ENCODE measurements at places on chromosomes 1 and 21.
A peak's percentile ranks its signal among the peaks of the same experiment; 100 is the strongest.

GRCh38 chr1:234533975-234534876, 55.2 kb upstream of the TARBP1 start:
- DNase-seq = no peak

- DNase-seq = no peak
Observed at GRCh38 chr1:24923485-24924113, 6.5 kb downstream of the RUNX3 start.

- DNase-seq = no peak
Observed at GRCh38 chr1:43936431-43937151, 3.0 kb downstream of the ARTN start.

GRCh38 chr1:78284354-78284753, 206.4 kb upstream of the PTGFR start:
- DNase-seq = no peak

GRCh38 chr1:6966326-6966725, 181.1 kb downstream of the CAMTA1 start:
- no peak for DNase-seq

DNA sequence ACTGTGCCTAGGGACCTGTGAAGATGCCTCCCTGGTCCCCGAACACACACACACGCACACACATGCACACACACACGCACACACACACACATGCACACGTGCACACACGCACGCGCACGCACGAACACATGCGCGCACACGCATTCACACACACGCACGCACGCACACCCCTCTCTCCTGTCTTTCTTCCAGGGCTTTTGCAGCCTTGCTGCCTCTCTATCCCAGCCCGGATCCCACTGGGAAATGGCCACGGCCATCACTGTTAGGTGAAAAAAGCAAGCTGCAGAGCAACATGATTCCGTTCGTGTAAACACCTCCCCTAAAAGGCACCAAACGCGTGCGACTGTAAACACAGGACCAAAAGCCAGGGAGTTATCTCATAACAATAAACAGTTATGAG, 39.7 kb downstream of the NKAIN1 start:
- DNase-seq = no peak

DNA sequence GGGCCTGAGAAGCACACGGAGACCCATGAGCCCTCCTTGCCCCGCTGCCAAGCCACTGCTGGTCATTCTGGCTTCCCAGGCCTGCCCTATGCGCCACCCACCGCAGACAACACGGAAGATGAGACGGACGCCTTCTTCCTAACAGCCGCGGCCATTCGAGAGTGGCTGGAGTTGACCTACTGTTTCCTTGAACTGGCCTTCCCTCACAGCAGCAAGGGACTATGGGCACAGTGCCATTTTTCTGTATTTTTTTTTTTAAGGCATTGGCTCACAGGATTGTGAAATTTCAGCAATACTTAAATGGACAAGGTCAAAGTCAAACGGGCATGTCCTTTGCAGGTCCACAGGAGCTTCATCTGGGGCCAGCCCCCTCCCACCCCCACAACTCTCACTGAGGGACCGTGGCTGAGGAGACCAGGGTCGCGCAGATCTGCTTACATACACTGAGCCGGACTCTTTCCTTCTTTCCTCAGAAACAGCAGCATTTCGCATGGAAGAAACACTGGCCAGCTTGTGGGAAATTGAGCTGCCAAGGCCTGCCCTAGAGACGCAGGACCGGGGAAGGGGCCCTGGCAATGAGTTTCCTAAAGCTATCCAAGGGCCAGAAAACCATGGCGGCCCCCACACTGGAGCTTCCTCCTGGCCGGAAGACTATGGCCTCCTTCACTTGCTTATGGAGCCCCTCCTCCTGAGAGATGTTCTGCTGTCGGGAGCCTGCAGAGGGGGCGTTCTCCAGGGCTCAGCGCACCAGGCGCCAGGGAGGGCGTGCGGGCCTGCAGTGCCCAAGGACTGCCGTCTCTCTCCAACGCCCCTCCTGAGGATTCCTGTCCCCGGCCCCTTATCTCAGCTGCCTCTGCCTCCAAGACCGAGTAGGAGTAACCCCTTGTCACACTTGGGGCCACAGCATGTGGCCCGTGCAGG, 98.9 kb downstream of the PGBD5 start:
- DNase-seq = no peak

GRCh38 chr1:48016515-48016914, 19.3 kb upstream of the TRABD2B start:
- no peak for DNase-seq

- no peak for DNase-seq
Observed at GRCh38 chr1:223844787-223845036, 1.0 kb downstream of the TP53BP2 start.

DNA sequence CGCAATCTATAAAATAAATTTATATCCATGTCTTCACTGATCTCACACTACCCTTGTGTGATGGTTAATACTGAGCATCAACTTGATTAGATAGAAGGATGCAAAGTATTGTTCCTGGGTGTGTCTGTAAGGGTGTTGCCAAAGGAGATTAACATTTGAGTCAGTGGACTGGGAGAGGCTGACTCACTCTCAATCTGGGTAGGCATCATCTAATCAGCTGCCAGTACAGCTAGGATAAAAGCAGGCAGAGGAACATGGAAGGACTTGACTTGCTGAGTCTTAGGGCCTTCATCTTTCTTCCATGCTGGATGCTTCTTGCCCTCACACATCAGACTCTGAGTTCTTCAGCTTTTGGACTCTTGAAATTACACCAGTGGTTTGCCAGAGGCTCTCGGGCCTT, 615.4 kb downstream of the AGBL4 start:
- no peak for DNase-seq

- DNase-seq = no peak
Observed at GRCh38 chr1:43069461-43070050, 102.5 kb downstream of the EBNA1BP2 start.

DNA sequence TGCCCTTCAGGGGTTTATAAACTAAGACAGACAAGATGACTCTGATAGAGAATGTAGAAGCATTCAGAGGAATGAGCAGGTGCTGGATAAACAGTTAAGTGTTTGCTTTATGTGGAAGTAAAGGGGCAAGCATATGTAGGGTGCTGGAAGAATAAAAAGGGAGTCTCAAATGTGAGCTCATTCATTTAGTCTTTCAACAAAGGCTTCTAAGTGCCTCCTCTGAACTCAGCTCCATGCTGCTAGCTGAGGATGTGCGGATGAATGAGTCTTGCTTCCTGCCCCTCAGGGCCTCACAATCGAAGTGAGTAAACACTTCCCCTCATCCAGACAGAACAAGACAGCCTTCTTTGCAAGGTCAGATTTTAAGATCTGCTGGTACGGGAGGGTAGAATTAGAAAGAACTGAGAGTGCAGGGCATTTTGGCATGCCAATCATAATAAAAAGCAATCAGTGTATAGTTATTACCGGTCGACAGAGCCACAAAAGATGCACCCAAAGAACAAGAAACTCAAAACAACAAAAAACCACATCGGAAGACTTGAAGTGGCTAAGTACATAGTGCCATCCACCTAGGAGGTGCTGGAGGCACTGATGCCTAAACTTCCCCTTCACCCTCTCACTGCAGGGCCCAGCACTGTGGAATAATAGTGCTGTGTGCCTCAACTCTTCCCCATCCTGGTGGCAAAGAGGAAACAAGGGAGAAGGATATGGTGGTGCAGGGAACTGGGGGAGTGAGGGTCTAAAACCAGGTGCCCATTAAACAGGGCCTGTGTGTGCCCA, 69.8 kb downstream of the TNR start:
- no peak for DNase-seq

- DNase-seq = peak; percentile 60
Observed at GRCh38 chr1:180116964-180117763, 37.5 kb upstream of the QSOX1 start.

DNA sequence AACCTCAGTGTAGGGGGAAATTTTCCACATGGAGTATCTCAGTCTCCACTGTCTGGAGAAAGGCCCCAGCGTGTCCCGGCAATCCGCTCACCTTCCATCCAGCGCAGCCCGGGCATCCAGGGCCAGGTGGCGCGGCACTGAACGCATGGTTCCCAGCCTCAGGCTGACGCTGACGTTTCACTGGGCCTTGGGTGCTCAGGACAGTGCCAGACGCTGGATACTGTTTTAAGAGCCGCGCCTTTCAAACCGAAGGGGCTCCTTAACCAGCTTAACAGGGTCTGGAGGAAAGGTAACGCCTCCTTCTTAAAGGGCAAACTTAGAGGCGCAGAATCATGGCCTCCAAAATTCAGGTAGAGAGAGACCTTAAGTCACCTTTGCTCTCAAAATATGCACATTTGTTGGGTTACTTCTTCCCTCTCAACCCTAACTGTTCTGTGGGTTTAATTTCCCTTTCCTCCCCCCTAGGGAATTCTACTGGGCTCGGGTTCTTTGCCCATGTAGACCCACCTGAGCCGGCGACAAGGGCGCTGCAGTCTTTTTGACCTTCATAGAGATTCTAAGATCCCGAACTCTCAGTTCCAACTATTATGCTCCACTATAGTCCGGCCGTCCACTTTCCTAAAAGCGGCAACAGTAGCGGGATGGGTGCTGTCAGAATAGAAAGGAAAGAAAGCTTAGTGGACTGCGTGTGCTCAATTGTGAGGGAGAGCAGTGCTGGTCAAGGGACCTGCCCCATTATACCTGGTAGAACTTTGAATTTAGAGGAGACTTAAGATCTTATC, 3.5 kb upstream of the LHX9 start:
- no peak for DNase-seq

GRCh38 chr21:14989359-14989758, 75.4 kb downstream of the NRIP1 start:
- DNase-seq = no peak

GRCh38 chr1:36614571-36614970, 131.9 kb upstream of the CSF3R start:
- no peak for DNase-seq

GRCh38 chr1:24374891-24375786, 38.4 kb downstream of the STPG1 start:
- DNase-seq = no peak
